KBM-7 (cell line): ENCODE measurements at places on chromosomes 13 and 19.

- DNase-seq = no peak
Observed at GRCh38 chr13:24381541-24382265, 72.3 kb downstream of the C1QTNF9 start.

DNA sequence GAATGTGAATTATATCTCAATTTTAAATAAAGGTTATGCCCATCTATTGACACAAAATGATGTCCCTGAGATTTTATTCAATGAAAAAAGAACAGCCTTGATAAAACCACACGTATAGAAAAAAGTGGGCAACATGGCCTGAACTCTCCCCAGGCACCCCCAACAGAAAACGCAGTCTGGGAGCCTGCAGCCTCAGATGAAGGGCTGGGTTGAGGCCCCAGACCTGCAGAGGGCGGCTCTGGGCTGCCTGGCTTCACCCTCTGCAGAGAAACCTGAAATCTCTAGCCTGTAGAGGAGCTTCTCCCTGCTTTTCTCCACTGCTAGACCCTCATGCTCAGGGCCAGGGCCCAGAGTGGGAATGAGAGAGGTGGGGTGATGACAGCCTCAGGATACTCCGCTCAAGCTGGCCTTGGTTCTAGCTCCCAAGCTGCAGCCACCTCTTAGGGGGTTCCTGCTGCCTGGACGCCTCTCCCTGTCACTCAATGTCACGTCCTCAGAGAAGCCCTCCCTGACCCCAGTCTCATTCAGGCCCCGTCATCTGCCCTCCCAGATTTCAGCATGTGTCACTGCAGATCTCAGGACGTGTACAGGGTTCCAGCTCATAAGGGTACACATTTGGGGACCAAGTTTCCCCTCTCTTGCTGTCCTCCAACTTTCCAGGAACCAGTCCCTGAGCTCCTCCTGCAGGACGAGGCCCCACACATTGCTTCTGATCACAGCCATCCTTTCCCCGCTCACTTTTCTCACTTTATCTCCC is 1.8 kb downstream of the MBD3 start:
- DNase-seq = peak; percentile 58

- DNase-seq = no peak
Observed at GRCh38 chr19:13890136-13890535, 13.2 kb downstream of the NANOS3 start.

DNA sequence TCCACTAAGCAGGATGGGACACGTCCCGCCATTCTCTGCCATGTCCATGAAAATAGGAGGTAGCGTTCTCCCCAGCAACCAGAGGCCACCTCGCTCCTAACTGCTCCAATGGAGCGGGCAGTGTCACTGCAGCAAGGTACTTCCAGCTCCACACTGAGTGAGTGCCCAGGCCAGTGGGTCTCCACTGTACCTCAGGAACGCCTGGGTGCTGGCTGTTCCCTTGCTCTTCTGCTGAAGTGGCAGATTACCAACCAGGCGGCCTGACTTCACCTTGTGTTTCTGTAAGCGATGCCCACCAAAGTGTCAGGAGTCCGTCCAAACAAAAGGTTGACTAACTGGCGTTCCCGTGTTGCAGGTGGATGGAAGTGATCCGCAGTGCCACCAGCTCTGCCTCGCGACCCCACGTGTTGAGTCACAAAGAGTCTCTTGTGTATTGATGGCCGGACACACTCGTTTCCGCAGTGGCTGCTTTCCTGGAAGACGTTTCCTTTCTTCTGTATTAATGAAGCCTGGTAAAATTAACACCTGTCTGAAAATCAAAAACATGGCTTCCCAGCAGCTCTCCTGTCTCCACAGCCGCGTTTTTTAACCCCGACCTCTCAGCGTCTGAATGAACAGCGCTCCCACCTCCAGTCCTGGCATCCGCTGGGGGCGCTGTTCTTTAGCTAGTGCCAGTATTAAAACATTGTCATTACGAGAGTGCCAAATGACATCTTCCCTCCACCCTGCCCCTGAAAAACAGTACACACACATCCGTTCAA is 128.8 kb downstream of the STK24 start:
- no peak for DNase-seq

GRCh38 chr19:16789238-16789637 is 40.0 kb upstream of the SIN3B start:
- DNase-seq = no peak

DNA sequence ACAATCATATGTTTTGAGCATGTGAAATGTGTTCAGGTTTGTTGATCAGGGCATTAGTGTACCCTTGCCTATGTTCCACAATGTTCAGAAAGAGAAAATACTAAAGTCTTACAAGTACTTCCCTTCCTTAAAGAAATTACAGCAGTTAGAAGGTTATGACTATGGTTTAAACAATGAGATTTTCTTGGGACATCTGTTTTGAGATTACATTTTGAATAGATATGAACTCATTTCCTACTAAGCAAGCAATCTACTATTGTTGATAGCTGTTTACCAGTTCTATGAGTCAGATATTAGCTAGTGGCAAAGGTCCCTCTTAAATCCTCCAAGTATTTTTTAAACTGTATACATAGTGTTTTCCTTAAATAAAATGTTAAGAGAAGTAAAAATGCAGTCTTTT is 241.3 kb downstream of the DACH1 start:
- no peak for DNase-seq

DNA sequence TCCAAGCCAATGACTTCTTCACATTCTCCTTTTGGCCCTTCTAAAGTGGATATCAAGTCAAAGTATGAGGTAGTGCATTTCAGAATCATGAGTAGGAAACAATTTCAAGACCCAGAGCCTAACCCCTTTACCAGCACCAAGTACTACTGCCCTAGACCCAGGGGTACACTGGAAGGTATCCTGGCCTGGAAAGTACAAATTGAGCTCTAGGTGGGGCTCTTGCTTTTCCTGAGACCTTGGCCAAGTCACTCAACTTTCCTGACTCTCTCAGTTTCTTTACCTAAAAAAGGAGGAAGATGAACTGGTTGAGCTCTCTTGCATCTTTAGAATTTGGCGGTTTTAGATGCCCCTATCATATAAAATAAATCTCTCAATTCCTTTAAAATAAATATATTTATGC is 204.7 kb downstream of the FGF14 start:
- DNase-seq = peak; percentile 0

DNA sequence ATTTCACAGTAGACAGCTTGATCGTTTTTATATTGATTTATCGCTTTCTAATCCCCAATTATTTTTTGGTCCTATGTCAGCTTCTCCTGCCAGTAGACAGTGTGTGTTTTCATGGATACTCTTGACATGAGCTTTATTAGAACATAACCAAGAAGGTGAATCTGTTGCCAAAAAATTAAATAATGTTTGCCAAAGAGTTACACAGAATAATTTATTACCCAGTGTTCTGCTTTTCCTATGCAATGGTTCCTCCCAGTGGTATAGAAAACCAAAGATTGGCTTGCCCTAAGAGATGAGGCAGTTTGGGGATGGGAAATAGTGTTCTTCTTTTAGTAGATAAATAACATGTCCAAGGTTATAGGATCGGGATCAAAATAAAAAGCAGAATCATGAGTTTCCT is 8.5 kb upstream of the FRY start:
- DNase-seq = no peak

DNA sequence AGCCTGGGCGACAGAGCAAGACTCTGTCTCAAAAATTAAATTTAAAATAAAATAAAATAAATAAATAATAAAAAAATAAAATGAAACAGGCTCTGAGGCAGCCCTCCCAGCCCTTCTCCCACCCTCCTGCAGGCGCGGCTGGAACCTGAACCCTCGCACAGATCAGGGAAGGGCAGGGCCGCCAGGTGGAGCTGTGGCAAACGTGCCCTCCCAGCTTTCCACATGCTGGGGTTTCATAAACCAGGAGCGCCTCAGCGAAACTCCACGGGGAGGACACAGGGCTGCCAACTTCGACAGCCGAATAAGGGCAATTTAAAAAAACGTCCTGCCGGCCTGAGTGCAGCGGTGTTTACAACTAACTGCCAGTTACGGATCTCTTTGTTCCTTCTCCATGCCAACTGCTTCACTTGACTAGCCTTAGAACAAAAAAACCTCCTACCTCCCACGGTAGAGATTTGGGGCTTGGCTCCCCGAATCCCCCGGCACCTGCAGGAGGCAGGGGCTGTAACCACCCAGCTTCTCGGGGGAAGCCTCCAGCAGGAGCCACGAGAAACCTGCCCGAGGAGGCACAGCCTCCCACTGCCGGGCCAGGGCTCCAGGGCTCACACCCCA is 15.9 kb downstream of the ZNF787 start:
- no peak for DNase-seq

GRCh38 chr13:80074143-80074752 is 266.7 kb downstream of the SPRY2 start:
- no peak for DNase-seq

- no peak for DNase-seq
Observed at GRCh38 chr13:85654227-85654626, 145.0 kb downstream of the SLITRK6 start.

- DNase-seq = no peak
Observed at GRCh38 chr13:114226088-114226487, 8.6 kb upstream of the CDC16 start.

DNA sequence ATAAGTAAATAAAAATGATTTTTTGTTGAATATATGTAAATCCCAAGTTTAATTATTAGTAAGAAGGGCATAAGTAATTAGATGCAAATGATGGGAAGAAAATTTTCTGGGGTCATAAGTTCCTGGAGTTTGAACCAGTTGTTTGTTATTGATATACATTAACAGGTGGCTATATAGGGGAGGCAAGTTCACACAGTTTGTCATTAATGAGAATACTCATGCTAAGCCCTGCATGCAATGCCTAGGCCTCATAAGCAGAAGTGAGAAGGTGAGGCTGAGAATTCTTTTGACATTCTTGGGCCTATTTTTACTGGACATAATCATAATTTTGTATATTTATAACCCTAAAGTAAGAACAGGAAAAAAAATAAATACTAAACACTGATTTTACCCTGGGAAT is 1210.7 kb upstream of the PCDH9 start:
- no peak for DNase-seq

DNA sequence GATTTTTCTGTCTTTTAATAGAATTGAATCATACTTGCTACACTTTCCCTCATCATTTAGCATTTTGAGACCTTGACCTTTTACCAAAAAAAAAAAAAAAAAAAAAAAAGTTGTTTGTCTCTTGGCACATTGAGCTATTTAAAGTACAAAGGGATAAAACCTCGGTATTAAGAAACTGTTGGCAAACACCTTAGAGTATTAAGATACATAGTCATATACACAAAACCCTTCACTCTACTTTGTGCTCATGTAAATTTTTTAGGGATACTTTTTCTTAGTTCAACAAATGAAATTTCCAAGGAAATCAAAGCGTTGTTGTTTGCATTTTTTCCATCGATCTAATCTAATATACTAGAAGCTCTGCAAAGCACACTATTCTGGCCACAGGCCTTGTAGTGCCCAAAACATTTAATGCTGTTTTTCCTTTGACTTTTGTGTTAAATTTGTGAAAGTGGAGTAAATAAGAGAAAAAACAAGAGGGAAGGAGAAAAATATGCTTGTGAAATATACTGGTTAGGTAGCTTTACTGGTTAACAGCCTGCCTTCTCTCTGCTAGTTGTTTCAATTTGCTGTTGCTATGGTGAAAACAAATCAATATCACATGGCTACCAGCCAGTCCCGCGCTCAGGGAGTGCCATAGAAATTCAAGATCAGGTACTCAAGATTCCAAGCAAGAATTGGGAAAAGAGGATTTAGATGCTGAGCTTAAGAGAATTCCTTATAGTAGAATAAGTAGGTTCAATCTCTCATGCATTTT is 2.6 kb downstream of the MBNL2 start:
- no peak for DNase-seq

- DNase-seq = no peak
Observed at GRCh38 chr19:49333418-49333805, 1.8 kb upstream of the CD37 start.

- no peak for DNase-seq
Observed at GRCh38 chr13:113533161-113533840, 42.8 kb upstream of the DCUN1D2 start.

DNA sequence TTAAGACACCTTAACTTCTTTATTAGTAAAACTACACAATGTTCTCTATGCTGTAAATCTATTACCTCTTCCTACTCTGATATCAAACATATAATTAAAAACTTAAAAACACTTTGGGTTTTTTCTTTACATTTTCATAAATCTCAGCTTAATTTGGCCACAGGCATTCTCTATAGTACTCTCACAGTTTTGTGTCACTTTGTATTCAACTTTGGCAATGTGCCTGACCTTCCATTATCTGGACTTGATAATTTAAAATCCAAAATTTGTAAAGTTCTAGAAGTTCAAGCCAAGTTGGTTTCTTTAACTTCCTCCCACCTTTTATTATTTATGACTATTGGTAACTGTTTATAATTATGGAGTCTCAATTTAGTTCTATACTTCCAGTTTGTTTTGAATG is 46.4 kb downstream of the VWA8 start:
- DNase-seq = no peak

DNA sequence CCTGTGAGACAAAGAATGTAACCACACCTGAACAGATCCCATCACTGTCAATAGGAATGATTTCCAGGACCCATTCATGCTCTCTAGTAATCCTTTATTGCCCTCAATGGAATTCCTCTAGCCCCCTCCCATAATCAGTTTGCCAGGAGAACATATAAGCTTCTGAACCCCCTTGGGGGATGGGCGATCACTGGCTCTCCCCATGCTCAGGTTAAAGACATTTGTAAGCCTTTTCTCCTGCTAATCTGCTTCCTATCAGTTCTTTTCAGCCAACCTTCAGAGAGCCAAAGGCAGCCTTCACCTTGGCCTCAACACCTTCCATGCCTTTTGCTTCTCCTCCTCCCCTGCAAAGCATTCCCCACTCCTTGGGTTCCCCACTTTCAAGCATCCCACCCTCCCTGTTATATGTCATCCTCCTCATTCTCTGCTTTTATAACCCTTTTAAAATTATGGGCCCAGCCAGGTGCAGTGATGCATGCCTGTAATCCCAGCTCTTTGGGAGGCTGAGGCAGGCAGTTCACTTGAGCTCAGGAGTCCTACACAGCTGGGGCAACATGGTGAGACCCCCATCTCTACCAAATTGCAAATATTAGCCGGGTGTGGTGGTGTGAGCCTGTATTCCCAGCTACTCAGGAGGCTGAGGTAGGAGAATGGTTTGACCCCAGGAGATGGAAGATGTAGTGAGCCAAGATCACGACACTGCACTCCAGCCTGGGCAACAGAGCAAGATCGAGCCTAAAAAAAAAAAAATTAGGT is 12.4 kb downstream of the DPRX start:
- no peak for DNase-seq

DNA sequence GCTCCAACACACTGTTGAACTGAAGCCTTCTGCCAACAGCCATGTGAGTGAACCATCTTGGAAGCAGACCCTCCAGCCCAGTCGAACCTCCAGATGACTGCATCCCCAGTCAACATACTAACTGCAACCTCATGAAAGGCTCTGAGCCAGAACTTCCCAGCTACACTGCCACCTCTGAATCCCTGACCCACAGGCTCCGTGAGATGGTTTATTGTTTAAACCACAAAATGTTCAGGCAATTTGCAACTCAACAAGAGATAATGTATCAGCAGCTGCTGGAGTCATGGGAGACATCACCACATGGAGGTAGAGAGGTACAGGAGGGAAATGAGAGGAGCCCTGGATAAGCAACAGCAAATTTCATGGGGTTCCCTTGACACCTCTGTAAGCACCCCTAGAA is 266.4 kb upstream of the NBEA start:
- DNase-seq = no peak
